ENCODE measurements at places on chromosomes 4 and X. TPM values are rescaled to one million over a fixed set of nuclear protein-coding genes. Genes with fewer than 3 reads are reported as not detected.

The CSAG1 gene
- total RNA-seq: not detected

GRCh38 chrX:154333837-154334271, 38.3 kb downstream of the TKTL1 start:
- H3K27me3 ChIP-seq: no peaks in the 10 kb centered on the region
- H3K4me1 ChIP-seq: peaks cover 23% of the 10 kb centered on the region
- peak overlapping the region; percentile 73 for H3K4me3 ChIP-seq
- H3K27ac ChIP-seq: peak overlapping the region; percentile 94
- no peaks in the 10 kb centered on the region for H3K36me3 ChIP-seq
- no peak for DNase-seq

DNA sequence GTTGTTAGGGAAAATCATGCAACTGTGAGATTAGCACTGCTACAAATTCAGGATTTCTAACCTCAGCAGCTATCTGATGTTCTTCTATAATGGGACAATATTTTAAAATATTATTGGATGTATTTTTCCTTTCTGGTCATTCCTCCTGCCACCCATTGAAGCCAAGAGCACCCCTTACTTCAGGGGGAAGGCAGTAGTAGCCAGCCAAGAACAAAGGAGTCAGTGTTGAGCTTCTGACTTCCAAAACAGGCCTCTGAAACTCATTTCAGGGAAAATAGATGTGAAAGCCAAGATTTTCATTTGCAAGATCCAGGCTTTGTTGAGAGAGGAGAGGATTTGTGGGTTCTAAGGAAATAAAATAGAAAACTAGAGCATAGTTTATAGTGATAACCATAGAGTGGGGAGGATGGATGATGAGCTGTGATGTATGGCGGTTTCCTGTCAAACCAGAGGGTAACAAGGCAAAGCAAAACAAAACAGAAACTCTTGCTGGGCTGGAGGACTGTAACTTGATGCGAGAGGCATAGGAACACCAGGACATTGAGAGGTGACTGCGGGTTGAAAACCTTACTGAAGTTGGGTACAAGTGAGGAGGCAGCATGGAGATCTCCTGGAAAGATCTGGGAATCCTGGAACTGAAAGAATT, 173.7 kb upstream of the LEF1 start:
- no peaks in the 10 kb centered on the region for H3K36me3 ChIP-seq
- DNase-seq: peak; percentile 86
- H3K27ac ChIP-seq: peak overlapping the region; percentile 72

GRCh38 chr4:142556048-142556447, 290.1 kb downstream of the INPP4B start:
- peak overlapping the region; percentile 64 for H3K4me3 ChIP-seq
- peaks cover 5% of the 10 kb centered on the region for H3K36me3 ChIP-seq
- peak overlapping the region; percentile 83 for H3K27ac ChIP-seq
- H3K27me3 ChIP-seq: no peaks in the 10 kb centered on the region
- H3K4me1 ChIP-seq: peaks cover 63% of the 10 kb centered on the region

The ANKRD17 gene
- total RNA-seq: 67.4 TPM

- peaks cover 39% of the 10 kb centered on the region for H3K4me1 ChIP-seq
- H3K27ac ChIP-seq: peak overlapping the region; percentile 80
- peak overlapping the region; percentile 59 for H3K4me3 ChIP-seq
- DNase-seq: peak; percentile 71
- peaks cover 9% of the 10 kb centered on the region for H3K36me3 ChIP-seq
These were observed 33.1 kb downstream of the GAB3 start for GRCh38 chrX:154717824-154718223.

The TLR8 gene
- not detected for total RNA-seq

- no peak overlapping the region for H3K27ac ChIP-seq
- no peak for DNase-seq
- H3K4me3 ChIP-seq: no peak overlapping the region
- H3K4me1 ChIP-seq: peaks cover 14% of the 10 kb centered on the region
- no peaks in the 10 kb centered on the region for H3K27me3 ChIP-seq
- peaks cover 2% of the 10 kb centered on the region for H3K36me3 ChIP-seq
These were observed 98.2 kb downstream of the AFF1 start for GRCh38 chr4:87032884-87033533.

DNA sequence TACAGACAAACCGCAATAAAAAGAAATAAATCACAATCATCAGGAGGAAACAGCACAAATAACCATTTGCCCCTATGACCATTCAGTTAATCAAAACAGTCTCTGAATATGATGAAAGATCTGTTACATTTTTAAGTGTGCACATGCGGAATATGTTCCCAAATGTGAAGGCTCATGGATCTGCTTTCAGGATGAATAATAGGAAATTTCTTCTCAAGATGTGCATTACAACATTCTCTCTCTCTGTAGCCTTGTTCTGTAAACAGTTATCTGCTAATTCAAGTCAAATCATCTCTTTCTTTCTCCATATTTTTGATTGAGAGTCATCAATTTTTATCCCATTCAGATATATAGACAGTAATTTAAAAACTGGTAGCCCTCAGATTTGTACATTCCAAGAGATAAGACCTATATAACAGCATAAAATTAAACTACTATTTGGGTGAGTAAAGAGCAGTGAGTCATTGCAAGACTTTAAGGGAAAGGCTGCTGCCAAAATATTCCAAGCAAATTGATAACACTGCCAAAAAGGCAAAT, 433.9 kb upstream of the ATOH1 start:
- H3K27me3 ChIP-seq: no peaks in the 10 kb centered on the region
- no peak overlapping the region for H3K4me3 ChIP-seq
- H3K4me1 ChIP-seq: no peaks in the 10 kb centered on the region
- no peaks in the 10 kb centered on the region for H3K36me3 ChIP-seq
- DNase-seq: no peak
- no peak overlapping the region for H3K27ac ChIP-seq

- H3K4me1 ChIP-seq: peaks cover 21% of the 10 kb centered on the region
- peaks cover 58% of the 10 kb centered on the region for H3K36me3 ChIP-seq
- H3K27me3 ChIP-seq: no peaks in the 10 kb centered on the region
- DNase-seq: peak; percentile 76
- peak overlapping the region; percentile 17 for H3K27ac ChIP-seq
These were observed 7.9 kb upstream of the CFP start for GRCh38 chrX:47637546-47638195.

The KLF8 gene
- total RNA-seq: 5.2 TPM

The ANXA10 gene
- not detected for total RNA-seq

DNA sequence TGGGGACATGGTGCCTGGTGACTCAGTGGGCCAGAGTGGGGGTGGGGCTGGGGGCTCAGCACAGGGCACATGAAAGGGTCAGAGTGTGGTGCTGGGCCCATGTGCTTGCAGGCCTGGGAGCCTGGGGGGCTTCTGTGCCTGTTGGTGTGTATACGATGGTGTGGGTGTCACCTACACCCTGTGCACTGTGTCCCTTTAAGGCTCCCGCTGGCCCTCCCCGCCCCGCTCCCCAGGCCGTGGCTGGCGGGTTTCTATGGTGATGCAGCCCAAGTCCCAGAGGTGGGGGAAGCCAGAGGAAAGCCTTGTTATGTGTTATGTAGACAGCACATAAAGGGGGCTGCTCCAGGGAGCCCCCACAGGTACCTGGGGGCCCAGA, 5.5 kb downstream of the L1CAM start:
- H3K4me1 ChIP-seq: peaks cover 20% of the 10 kb centered on the region
- no peaks in the 10 kb centered on the region for H3K36me3 ChIP-seq

DNA sequence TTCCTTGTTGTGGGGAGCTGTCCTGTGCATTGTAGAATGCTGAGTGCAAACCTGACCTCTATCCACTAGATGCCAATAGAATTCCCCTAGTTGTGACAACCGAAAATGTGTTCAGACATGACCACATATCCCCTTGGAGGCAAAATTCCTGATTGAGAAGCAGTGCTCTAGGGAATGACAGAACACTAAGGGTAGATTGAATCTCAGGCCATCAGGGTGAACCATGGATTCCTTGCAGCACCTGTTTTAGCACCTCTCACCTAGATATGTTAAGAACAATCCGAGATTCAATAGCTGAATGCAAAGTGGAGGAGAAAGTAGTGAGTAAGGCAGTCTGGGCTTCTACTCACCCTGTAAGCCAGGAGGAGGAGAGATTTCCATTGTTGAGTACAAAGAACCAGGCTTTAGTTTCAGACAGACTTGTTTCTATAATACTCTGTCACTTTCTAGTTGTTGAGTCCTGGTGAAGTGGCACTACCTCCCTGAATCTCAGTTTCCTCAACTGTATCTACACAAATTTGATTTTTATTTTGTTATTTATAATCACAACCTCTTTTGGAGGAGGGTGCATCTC, 111.0 kb upstream of the RAP2C start:
- no peak overlapping the region for H3K27ac ChIP-seq
- no peaks in the 10 kb centered on the region for H3K27me3 ChIP-seq
- no peaks in the 10 kb centered on the region for H3K4me1 ChIP-seq
- H3K36me3 ChIP-seq: no peaks in the 10 kb centered on the region
- no peak for DNase-seq

- peak overlapping the region; percentile 67 for H3K27ac ChIP-seq
- H3K36me3 ChIP-seq: peaks cover 85% of the 10 kb centered on the region
- no peaks in the 10 kb centered on the region for H3K27me3 ChIP-seq
- peaks cover 17% of the 10 kb centered on the region for H3K4me1 ChIP-seq
- DNase-seq: no peak
- H3K4me3 ChIP-seq: no peak overlapping the region
These were observed 11.8 kb downstream of the ZNF182 start for GRCh38 chrX:47992095-47992380.

GRCh38 chrX:118538386-118538785, 42.8 kb downstream of the DOCK11 start:
- no peak for DNase-seq
- peaks cover 5% of the 10 kb centered on the region for H3K36me3 ChIP-seq
- H3K27ac ChIP-seq: peak overlapping the region; percentile 41

DNA sequence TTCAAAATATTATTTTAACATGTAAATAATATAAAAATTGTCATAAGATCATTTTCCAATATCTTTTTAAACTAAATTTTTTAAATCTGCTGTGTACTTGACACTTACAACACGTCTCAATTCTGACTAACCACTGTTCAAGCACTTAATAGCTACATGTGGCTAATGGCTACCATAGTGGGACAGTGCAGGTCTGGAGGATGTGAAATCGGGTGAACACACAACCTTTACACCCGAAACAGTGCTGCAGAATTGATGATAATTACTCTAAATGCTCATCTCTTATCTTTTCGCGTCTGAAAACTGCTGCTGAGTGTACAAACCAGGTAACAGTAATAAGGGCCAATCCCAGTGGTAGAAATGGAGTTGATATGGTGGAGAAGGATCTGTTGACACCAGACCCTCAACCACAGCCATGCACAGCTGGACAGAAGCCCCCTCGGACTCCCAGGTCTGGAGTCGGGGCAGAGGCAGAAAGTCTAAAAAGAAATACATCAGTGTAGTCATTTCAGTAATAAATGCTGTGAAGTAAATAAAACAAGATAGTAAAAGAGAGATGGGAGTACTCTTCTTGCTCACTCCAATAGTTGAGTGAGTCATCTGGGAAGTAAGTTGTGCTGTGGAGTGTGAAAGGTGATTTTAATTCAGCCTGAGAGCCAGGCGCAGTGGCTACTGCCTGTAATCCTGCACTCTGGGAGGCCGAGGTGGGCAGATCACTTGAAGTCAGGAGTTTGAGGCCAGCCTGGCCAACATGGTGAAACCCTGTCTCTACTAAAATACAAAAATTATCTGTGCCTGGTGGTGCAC, 150.0 kb downstream of the CBR4 start:
- H3K36me3 ChIP-seq: peaks cover 23% of the 10 kb centered on the region
- DNase-seq: no peak
- no peak overlapping the region for H3K4me3 ChIP-seq
- H3K27me3 ChIP-seq: no peaks in the 10 kb centered on the region

- H3K4me3 ChIP-seq: no peak overlapping the region
- DNase-seq: no peak
- no peaks in the 10 kb centered on the region for H3K36me3 ChIP-seq
- no peaks in the 10 kb centered on the region for H3K27me3 ChIP-seq
These were observed 59.3 kb downstream of the TSPAN7 start for GRCh38 chrX:38620623-38621022.
